ENCODE measurements at places on chromosomes 4 and X.

DNA sequence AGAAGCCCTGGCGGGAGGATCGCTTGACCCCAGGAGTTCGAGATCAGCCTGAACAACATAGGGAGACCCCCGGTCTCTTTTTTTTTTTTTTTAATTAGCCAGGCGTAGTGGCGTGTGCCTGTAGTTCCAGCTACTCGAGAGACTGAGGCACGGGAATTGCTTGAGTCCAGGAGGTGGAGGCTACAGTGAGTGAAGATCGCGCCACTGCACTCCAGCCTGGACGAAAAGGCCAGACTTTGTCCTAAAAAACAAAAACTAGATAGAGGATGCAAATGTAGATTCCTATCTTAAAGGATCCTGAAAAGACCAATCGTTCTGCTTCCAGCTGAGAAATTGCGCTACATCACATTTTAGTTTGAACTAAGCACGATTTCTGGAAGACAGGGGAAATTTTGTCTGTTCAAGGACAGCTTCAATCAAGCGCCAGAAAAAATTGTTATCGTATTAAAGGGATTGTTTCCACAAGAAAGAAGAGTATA, 627 bp upstream of the HSD17B11 start:
- no peak for DNase-seq

DNA sequence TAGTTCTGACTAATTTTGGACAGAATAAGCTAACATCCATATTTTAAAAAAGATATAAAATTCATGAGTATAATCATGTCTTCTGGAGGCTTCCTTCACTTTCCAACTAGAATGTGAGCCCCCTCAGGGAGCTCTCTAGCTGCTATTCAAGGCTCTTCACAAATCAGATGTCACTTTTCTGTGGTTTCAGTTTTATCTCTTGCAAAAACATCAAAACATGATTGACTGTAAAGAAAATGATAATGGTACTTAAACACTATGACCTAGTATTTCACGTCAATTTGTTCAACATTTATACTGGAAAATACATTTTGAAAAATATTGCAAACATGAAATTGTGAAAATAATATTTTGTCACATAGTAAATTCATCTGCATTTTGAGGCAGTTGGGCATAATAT, 234.2 kb downstream of the UNC5C start:
- no peak for DNase-seq

GRCh38 chr4:163697121-163697520, 202.6 kb downstream of the TMA16 start:
- no peak for DNase-seq

GRCh38 chr4:145883101-145883694, 55.4 kb downstream of the ZNF827 start:
- no peak for DNase-seq

- no peak for DNase-seq
Observed at GRCh38 chrX:140765043-140765784, 55.7 kb downstream of the LINC00632 start.

DNA sequence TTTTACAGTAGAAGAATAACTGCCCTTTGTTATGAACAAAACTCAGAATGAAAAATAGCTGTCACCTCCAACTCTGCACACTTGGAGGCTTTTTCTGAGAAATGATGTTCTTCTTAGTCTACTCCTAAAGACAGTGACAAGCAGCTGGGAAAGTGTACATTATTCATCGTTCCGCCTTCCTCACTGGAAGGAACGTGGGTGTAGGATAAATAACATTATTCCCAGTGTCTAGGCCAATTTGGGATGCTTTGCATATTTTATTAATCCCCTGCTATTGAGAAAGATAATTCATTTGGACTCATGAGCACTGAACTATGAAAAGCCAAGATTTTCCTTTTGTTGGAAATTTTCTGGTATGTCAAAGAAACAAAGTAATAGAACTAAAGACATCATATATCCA, 87.8 kb downstream of the VCX2 start:
- no peak for DNase-seq

- DNase-seq = no peak
Observed at GRCh38 chrX:123157586-123157985, 26.5 kb upstream of the GRIA3 start.

GRCh38 chrX:153491918-153492317, 2.9 kb upstream of the BGN start:
- no peak for DNase-seq

DNA sequence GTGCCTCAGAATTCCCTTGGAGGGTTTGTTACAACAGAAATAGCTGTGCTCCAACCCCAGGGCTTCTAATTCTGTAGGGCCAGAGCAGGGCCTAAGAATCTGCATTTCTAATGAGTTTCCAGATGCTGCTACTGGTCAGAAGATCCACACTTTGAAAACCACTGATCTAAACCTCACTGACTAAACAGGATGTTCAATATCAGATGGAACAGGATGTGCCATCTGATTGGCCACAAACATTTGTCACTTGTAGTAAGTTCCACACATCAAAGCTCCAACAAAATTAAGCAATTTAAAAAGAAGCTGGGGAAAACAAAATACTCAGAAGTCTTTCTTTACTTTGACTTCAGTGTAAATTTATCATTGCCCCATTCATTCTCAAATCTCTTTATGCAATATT, 14.3 kb downstream of the CASK start:
- no peak for DNase-seq

DNA sequence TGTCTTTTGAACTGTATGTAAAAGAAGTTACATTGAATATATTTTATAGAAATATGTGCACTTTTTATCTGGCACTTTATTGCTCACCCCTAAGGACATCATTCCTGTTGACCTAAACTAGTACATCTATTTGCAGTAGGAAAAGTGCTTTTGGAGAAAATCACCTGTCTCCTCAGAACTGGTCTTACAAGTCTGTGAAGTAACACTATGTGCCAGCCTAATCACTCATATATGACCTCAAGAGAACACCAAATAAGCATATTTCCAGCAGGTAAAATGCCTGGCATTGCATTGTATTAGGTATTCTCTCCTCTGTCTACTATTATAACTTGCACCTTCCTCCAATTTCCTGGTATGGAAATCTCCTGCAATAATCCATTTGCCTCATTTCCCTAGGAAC, 4.0 kb upstream of the GASK1B start:
- no peak for DNase-seq

DNA sequence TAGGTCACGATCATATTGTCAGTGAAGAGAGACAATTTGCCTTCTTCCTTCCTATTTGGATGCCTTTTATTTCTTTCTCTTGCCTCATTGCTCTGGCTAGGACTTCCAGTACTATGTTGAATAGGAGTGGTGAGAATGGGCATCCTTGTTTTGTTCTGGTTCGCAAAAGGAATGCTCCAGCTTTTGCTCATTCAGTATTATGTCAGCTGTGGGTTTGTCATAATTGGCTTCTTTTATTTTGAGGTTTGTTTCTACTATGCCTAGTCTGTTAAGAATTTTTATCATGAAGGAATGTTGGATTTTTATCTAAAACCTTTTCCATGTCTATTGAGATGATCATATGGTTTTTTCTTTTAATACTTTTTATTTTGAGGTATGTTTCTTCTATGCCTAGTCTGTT, 152.3 kb upstream of the MAD2L1 start:
- DNase-seq = no peak

GRCh38 chr4:83146841-83147240, 32.3 kb upstream of the PLAC8 start:
- no peak for DNase-seq

DNA sequence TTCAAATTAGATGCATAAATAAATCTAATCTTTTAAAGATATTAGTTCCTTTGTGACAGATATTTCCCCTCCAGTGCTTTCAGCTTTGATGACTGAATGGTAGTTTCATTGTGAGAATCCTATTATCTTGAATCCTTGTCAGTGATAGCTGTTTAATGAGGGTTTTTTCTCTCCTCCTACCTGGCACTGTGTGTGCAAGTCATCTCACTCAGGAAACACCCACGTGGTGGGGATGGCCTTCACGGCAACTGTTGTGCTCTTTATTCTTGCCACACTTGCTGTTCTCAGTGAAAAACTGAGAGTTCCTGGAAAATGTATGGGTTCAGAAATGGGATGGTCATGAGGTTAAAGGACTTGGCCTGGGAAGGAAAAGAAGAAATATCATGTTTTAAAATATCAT, 129.9 kb downstream of the SPRY1 start:
- no peak for DNase-seq

- no peak for DNase-seq
Observed at GRCh38 chrX:11954176-11954575, 184.1 kb upstream of the FRMPD4 start.

DNA sequence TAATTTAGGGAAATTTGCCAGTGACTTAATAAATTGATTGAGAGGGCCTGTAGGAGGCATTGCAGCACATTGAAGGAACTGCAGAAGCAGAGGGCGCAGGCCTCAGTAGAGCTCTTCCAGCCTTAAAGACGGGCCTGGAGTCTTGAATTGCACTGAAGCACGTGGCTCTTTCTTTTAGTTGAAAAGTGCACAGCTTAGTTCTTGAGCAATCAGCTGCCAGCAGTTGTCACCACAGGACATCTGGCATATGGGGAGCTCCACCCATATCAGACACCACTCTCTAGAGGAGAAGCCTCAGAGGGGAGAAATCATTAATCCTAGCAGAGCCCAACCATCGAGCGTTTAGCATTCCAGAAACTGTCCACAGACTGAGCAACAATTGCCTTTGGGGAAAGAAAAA, 16.0 kb upstream of the FGF16 start:
- no peak for DNase-seq

- DNase-seq = no peak
Observed at GRCh38 chrX:129771266-129771995, 8.3 kb upstream of the SASH3 start.

- DNase-seq = no peak
Observed at GRCh38 chr4:150023489-150023888, 54.8 kb upstream of the DCLK2 start.

DNA sequence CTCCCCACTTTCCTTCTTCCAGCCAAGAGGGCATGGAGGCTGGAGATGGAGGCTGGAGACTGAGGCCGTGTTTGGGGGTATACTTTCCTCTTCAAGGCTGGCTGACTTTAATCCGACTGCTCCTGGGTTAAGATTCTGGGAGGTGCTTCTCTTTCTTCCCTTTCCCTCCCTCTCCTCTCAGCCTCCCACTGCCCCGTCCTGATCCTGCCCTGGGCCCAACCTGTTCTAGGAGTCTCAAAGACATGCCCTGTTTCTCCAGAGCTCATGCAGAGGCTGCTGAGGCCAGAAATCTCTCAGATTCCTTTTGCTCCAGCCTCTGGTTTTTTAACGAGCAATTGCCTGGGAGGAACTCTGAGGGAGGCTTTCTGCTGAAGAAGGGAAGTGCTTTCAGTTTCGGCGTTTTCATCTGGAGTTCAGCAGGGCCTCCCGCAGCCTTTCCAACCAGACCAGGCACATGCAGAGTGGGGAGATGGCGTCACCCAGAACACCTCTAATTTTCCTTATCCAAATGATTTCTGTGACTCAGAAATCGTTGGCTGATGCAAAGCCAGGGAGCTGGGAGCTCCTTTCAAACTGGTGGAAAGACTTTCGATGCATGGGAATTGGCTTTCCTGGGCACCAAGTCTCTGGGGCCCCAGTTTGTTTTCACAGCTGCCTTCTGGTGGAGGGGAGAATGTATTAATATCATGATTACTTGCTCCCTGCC, 34.5 kb upstream of the FAM9C start:
- DNase-seq = no peak

DNA sequence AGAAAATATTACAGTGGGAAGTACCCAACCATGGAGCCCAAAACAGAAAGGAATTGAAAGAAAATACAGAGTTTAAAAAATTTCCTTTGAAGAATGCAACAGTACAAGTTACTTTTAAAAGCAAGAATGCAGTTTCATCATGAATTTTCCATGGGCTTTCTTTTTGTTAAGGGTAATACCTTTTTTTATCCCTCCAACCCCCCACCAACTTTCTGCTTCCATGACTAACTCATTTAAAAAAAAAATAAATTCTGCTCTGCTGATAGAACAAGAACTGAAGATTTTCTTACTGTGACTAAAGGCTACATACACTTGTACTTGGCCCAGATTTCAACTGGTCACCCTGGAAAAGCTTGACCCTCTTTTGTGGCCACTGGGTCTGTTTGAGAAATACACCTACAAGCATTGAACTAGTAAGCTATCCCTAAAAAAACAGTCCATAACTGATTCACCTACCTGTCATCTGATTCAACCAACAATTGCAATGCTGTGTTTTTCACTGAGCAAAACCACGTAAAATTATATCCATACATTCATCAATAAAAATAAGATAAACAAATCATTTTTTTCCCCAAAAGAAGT, 214.2 kb downstream of the NSUN7 start:
- no peak for DNase-seq

DNA sequence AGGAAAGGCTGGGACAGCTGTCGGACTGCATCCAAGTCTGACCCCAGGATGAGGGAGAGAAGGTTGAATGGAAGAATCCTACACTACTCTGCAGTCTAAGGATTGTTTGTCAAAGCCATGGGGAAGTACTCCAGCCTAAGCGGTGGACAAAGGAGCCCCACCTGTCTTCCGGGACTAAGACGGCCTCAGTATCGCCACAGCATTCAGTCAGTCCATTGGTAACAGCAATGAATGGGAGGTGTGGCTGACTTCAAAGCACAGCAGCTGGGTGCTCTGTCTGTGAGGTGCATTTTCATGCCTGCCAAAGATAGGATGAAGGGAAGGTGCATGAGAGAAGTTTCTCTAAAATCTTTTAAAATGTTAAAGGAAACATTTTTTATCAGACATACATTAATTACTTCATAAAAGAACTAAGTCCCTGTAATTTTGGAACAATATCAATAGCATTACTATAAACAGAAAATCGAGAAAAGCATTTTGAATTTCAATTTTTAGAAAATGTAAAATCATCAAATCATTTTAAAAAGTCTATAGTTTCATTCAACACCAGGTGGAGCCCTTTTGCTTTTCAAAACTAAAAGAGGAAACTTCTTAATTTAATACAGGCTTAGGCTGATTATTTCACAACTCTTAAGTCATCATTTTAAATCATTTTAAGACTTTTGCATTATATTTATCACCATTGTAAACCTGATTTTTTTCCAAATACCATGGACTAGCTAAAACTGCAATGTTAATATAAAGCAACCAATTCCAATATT, 27.6 kb upstream of the INTU start:
- no peak for DNase-seq

DNA sequence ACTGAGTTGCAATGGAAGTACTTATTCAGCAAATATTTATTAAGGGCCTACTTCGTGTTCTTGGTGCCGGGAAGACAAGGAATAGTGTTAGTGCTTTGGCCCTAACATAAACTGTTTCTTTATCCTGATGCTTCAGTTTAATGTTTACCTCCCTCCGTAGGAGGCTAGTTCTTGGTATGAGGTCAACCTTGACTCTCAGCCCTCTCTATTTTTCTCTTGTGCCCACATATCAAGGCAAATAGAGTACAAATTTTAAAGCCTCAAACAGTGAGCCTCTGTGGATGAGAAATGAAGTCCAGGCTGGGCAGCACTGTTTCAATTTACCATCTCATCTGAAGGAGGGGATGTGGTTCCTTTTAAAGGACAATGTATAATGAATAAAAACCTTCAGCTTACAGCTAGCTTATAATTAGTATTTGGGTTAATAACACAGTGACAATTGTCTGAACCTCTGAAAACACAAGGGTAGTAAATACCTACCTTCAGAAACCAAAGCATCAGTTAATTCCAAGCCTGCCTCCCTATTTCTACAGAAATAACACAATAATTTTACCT, 68.5 kb downstream of the SH3RF1 start:
- DNase-seq = no peak

- no peak for DNase-seq
Observed at GRCh38 chr4:16072168-16072567, 11.7 kb downstream of the PROM1 start.

GRCh38 chr4:8648296-8648695, 55.7 kb downstream of the CPZ start:
- DNase-seq = no peak

- no peak for DNase-seq
Observed at GRCh38 chrX:40245488-40246071, 147.8 kb upstream of the BCOR start.

Measured in stimulated activated CD8-positive, alpha-beta memory T cell treated with anti-CD3 and anti-CD28 coated beads, Interleukin-2, amount 100 ng/mL, for 1 hour (primary cell).